ENCODE measurements at places on chromosomes 11 and 22.

DNA sequence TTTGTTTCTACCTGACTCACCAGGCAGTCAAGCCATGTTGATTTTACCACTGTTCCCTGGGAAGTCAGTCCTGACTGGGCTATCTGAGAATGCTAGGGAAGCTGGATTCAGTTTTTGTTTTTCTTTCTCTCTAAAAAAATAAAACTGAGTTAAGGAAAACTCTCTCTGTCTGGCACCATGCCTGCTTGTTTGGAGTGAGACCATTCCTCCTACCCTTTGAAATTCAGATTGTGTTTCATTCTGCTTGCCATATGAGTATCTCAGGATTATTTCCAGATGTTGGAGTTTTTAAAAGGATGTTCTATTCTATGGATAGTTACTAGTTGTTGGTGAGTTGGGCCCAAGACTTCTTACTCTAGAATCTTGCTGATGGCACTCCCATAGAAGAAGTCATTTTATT is 1917.0 kb downstream of the LRRC4C start:
- no peak for DNase-seq

DNA sequence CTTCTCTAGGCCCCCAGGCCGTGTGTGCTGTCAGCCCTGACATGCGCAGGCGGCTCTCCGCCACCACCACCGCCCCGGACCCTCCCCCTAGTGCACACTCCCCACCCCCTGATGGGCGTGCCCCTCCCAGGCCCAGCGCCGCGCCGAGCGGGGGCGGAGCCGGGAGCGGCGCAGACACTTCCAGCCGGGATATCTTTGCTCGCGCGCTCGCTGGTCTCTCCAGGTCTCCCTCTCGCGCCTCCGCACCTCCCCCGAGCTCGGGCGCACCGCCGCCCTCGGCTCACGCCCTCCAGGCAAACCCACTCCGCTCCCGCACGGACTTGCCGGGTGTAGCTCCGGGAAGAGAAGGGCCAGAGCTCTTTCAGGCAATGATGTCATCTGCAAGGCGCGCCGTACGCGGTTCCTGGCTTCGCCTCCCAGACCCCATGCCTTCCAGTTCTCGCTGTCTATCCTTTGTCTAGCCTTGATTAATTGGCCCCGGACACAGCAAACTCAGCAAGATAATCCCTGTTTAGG is at the start of gene SCN3B:
Gene SCN3B, minus strand, starts transcription at position 59 of the 516 bp plus-strand sequence. CDS start 823 bp downstream, outside the sequence.
- DNase-seq, result no peak

DNA sequence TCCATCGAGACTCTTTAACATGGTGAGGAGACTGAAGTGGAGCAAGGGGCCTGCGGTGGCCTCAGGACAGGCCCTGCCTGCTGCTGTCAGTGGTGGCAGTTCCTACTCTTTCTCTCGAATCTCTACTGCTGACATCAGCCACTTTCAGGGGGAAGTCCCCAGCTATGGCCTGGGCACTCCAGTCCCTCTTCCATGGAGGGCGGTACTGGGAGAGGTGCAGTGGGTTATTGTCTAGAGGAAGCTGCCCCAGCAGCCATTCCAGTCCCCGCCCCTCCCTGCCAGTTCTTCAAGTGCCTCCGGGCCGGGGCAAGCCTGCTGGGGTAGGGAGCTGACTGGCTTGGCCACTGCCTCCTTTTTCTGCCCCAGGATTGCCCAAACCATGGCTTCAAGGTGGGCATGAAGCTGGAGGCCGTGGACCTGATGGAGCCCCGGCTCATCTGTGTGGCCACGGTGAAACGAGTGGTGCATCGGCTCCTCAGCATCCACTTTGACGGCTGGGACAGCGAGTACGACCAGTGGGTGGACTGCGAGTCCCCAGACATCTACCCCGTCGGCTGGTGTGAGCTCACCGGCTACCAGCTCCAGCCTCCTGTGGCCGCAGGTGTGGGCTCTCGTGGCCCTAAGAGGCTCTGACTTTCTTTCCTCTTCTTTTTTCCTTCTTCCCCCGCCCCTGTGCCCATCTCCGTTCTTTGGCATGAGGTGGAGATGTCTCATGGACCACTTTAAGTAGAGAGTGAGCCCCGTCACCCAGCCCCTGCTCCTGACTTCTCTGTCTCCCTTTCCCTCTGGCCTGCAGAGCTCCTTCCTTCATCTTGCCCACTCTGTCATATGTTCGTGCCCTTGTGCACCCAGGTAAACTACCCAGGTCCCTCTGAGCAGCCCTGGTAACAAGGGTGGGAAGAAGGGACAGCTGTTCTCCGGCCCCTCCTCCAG is 13.7 kb downstream of the CHADL start:
- DNase-seq, result no peak

GRCh38 chr11:124898711-124899110 is 1.0 kb upstream of the ROBO4 start:
- no peak for DNase-seq

- no peak for DNase-seq
Measured at GRCh38 chr11:62917906-62918502, 3.2 kb downstream of the CHRM1 start.

GRCh38 chr11:130077671-130078070 is 8.0 kb downstream of the APLP2 start:
- no peak for DNase-seq

DNA sequence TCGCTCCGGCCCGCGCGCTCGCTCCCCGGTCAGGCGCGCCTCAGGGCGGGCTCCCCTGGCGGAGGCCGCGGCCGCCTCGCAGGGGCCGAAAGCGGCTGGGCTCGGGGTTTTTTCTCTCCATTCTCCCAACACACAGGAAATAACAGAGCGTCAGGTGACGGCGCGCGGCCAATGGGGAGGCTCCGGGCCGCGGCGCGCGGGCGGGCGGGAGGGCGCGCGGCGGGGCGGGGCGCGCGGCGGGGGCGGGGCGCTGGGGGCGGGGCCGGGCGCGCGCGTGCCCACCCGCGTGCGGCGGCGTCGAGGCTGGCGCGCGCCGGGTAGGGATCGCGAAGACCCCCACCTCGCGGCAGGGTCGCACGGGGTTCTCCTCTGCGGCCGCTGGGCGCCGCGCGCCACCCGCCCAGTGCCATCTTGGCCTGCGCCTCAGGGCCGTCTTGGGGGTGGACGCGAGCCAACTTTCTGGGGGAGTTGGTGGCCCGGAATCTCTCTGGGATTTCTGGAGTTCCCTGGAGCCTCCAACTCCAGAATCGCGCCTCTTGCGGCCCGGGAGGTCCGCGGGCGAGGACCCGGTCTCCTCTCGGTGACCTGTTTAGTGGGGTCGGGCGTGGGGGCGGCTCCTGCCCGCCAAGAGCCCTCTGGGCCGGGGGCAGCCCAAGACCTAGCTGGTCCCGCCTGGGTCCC is at the start of gene TCF20:
Gene TCF20, minus strand, starts transcription at position 144 of the 681 bp plus-strand sequence. CDS start 55,348 bp downstream, outside the sequence.
- peak; percentile 45 for DNase-seq

DNA sequence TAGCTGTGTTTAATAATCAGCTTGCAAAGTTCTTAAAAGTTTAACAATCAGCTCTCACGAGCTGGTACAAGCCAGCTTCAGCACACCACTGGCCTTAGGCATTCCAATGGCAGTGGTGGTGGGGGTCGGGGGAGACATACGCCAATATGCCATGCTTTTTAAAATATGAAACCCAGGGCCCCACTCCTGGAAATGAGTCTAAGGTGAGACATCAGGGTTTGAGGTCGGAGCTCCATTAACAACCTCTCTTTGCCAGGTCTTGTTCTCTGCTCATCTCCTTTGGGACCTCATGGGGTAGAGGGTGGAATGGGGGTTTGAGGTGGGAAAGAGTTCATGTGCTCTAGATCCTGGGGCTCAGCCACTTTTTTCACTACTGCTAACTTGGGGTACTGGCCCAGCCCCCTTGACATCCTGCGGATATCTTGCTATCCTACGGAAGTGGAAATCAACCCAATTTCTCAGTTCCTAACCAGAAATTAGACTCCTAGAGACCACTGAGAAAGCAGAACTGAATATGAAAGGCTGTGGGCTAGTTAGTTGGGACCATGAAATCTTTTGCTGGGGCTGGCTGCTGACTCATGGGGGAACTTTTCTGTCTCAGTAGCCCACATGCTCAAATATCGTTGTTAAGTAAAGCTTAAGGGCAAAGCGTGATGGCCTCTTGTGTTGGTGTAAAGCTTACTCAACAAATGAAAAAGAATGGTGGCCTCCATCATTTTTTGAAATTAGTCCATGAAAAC is 90.1 kb downstream of the PDHX start:
- DNase-seq, result peak; percentile 40

DNA sequence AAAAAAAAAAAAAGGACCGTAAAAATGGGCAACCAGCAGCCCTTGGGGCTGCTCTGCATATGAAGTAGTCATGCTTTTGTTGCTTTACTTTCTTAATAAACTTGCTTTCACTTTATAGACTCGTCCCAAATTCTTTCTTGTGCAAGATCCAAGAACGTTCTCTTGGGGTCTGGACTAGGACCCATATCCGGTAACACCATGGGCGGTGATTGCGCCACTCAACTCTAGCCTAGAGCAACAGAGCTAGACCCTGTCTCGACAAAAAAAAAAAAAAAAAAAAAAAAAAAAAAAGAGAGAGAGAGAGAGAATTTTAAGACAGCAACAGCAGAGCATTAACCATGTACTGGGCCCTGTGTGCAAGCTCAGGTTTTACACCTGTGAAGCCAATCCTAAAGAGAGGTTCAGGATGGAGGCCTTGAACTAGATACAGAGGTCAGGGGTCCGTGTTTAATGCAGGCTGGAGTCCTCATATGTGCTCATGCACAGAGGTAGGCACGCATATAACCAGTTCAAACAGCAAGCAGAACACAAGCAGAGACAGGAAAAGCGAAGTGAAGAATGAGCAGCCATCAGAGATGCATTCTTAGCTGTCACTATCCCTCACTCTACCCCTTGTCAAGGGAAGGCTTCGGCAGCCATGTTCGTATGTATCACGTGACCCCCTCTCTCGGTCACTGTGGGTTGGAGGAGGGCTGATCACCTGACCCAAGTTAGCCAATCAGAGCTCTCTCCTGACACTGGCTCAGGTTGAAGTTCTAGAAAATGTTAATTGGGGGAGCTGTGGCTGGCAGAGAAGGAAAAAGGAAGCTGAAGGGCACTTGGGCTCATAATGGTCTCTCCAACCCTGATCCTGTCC is 16.7 kb upstream of the SYT12 start:
- DNase-seq, result no peak

GRCh38 chr11:7648264-7648663 is 25.0 kb downstream of the CYB5R2 start:
- DNase-seq, result no peak

DNA sequence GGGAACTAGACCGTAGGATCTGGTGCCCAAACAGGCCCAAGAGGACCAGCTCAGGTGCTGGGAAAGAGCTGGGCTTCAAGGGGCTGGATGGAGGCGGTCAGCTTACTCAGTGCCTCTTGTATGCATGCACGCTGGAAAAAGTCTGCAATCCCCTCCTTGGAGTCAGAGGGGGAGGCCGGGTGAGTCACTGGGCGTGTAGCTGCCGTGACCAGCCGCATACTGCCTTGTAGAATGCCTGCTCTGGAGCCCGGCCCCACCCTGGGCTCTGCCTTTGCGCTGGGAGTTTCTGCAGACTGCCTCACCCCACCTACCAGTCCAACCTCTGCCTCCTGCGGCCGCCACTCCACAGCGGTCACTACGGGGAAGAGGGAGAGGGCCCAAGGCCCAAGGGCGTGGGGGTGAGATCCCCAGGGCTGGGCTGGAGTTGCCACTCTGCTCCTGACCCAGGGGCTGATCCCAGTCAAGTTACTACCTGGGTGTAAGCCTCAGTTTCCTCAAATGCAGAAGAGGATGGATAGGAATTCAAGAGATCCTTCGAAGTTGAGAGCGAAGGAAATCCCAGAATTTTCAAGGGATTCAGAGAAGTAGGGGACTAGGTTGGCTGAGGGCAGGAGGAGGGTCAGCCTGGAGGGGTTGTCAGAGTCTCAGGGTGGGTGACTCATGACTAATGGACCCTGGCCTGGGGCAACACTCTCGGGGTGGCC is 4.2 kb downstream of the MRGPRF start:
- no peak for DNase-seq

GRCh38 chr22:26651815-26652214 is 5.6 kb upstream of the MIAT start:
- DNase-seq, result no peak

DNA sequence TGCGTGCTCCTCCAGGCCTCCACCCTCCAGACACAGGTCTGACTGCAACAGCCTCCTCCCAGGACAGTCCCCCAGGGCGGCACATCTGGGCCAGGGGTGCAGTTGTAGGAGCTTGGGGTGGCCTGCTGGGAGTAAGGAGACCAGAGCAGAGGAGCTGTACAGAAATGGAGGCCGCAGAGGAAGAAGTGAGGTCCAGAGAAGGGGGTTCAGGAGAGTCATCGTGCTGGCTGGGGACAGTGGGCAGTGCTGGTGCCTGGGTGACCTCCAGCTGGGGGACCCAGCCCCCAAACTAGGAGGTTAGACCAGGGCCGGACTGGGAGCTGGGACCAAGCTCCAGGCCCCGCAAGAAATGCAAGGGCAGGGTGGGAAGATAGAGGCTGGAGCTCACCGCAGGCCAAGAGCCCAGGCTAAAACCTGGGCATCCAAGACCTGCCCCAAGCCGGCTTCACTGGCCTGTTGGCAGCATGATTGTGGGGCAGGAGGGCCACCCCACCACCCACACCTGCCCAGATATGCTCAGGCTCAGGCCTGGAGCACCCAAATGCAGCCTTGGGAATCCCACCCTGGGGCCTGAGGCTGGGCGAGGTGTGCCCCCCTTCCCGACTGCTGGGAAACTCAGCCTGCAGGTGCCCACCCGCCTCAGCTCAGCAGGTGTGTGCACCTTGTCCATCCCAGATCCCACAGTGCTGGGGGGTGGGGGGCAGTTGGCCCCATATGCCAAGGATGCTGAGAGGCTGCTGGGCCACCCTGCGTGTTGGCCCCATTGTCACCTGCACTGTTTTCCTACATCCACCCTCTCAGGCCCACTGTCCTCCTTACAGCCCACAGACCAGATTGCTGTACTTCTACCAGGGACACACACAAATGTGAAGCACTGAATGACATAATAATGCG is 96.9 kb downstream of the MORC2 start:
- DNase-seq, result no peak

GRCh38 chr11:122978299-122978620 is 3.4 kb downstream of the BSX start:
- no peak for DNase-seq

GRCh38 chr11:83054001-83054400 is 17.7 kb downstream of the RAB30 start:
- no peak for DNase-seq

- no peak for DNase-seq
Measured at GRCh38 chr22:26912655-26913345, 255.4 kb downstream of the MIAT start.

DNA sequence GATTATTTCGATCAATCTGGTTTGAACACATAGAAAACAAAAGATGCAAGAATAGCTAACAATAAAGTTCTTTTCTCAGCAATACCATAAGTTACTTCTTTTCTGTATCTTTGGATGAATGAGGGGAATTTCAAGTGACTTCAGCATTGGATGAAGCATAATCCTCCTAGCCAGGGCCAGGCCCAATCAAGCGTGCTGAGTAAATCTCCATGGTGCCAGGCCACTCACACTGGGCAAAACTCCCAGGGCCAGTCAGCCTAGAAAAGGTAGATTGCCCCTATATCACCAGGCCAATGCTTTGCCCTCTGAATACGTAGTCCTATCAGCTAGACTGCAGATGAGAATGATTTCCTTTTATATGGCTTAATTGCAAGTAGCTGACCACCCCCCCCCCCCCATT is 6.0 kb downstream of the CNTF start:
- no peak for DNase-seq

GRCh38 chr11:119693253-119693815 is 35.7 kb downstream of the NECTIN1 start:
- DNase-seq, result no peak

GRCh38 chr22:31872209-31872608 is 72.1 kb upstream of the YWHAH start:
- DNase-seq, result no peak

All from stimulated activated CD8-positive, alpha-beta memory T cell treated with anti-CD3 and anti-CD28 coated beads, Interleukin-7, amount 100 ng/mL, for 4 hours (primary cell).